ENCODE measurements at places on chromosomes 3 and 15.

DNA sequence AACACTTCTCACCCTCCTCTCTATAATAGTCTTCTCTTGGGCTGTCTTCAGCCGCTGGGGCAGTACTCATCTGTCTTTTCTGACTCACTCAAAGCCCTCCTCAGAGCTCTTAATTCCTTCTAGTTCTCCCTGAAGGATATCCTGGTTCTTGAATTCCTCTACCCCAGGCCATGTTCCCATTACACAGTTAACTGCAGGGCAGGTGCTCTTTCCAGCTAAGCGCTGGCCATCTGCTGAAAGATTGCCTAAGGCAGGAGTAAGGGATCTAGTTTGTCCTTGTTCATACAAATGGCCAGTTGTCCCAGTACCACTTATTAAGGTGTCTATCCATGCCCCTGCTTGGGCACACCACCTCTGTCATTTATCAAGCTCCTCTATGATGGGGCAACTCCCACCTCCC is 10.2 kb upstream of the SPG11 start:
- DNase-seq = no peak

- DNase-seq = no peak
Measured at GRCh38 chr3:180265551-180265950, 228.8 kb upstream of the PEX5L start.

DNA sequence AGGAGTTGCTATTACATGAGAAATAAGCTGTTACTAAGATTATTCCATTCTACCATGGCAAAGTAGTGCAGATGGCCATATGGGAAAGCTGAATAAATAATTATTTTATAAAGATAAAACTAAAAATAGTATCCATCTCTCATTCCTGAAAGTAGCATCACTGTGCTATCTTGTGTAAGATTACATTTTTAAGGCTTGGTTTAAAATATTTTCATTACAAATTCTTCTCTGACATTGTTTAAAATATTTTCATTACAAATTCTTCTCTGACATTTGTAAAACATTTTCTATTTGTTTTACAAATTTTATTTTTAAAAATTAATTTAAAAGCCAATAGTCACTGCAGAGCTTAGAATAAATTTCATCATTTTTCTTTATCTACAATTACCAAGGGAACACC is 665.5 kb upstream of the NAALADL2 start:
- no peak for DNase-seq

- DNase-seq = no peak
Measured at GRCh38 chr3:186070133-186070532, 38.8 kb downstream of the ETV5 start.

DNA sequence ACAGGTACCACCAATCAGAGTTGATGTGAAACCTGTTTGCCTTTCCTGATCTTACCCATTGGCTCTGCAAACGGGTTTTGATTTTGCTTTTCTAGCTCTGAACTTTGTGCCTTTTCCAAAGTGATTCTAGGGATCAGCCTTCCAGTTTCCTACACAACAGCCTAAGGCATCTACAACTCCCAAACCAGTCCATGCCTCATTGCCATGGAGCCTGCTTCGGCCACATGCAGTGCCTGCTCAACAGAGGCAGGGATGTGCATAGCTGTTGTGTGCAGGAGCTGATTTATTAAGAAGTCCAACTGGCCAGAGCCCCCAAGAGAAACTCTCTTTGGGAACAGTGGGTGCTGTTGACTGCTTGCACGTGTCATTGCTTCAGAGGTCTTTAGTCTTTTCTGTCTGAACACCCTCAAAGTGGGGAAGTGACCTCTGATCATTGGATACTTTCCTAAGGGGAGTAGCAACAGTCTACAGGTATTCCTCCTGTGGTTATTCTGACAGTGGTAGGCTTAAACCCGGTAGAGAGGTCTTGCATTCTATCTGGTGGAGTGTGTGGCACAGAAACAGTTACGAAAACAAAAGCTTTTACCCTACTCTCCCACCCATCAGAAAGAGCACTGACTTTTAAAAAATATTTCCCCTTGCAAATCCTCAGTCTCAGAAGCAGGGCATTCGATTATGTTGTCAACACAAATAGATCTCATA is 36.6 kb upstream of the THSD4 start:
- no peak for DNase-seq

DNA sequence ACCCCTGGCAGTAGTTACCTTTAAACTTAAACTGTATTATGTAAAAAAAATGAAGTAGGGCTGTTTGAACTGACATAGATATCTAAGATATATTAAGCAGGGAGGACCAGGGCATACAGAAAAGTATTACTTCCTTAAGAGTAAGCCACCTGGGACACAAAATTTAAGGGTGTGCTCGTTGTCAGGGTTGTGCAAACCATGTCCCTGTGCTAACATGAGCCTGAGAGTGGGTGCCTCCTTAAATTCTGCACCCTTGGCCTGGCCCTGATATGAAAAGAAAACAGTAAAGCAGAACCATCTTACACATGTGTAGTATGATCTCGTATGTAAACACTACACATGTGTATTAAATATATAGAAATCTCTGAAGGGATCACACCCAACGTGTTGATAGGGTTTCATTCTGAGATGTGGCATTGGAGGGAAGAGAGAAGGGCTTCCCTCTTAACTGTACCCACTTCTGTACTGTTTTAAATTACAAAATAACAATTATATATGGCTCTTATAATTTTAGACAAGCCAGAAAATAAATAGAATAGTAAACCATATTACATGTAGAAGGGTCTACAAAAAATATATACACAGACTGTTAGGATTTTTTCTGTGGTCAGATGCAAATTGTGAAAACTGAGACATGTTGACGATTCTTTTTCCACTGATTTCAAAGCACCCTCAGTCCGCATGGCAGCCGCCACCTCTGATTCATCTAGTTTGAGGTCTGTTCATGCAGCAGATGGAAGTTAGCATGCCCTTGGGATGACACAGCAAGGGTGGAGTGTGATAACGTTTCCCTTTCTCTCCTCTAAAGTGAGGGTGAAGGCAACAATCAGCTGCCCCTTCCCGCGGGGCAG is 400.8 kb upstream of the PROK2 start:
- no peak for DNase-seq

DNA sequence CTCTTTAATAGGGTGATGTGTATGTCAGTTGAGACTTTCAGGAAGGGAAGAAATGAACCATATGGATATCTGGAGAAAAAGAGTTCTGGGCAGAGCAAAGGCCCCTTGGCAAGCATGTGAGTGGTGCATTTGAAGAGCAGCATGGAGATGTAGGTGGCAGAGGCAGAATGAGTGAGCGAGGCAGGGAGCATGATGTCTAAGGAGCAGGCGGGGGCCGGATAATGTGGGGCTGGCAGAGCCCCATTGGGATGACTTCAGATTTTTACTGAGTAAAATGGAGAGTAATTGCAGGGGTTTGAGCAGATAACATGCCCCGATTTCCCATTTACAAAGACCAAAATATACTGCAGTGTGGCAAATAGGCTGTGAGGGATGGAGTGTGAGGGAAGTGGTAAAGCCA is 52.9 kb upstream of the PLCL2 start:
- DNase-seq = no peak

- peak; percentile 19 for DNase-seq
Measured at GRCh38 chr3:157522648-157523047, 19.4 kb upstream of the VEPH1 start.

DNA sequence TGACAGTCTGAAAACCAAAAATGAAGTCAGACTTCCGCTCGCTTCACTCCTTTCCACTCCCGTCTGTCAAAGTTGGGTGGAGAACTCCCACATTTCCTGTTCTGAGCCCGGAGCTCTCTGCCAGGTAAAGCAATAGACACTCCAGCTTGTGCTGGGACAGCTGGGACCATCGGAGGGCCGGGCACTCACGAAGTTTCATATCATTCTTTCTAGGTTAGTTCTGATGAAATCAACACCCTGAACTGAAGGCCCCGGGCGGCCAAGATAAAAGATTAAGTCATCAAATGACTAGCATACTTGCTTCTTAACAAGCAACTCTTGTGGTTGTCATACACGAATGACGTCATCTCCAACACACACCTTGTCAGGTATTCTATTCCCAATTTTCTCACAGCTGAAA is 42.1 kb downstream of the MAGI1 start:
- peak; percentile 5 for DNase-seq

- peak; percentile 40 for DNase-seq
Measured at GRCh38 chr3:172653004-172653572, 57.8 kb downstream of the NCEH1 start.

GRCh38 chr3:160754371-160754854 is 1.6 kb upstream of the PPM1L start:
- peak; percentile 67 for DNase-seq

DNA sequence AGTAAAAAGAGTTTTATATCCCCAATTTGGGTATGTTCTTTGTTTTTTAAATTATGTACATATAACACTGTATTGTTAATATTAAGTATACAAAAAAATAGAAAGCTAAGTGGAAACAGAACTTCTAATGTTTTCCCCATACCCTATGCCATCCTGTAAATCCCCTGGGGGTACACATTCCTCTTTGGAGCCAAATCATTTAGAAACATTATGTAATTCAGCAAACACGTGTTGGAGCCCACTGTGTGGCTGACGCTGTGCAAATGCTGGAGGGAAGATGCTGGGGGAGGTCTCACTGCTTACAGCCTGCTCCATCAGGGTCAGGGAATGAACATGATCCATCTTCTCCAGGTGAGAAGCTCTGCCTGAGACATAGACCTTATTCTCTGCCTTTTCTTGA is 52.8 kb downstream of the CRTC3 start:
- no peak for DNase-seq

- peak; percentile 19 for DNase-seq
Measured at GRCh38 chr3:79314962-79315361, 452.8 kb downstream of the ROBO1 start.

DNA sequence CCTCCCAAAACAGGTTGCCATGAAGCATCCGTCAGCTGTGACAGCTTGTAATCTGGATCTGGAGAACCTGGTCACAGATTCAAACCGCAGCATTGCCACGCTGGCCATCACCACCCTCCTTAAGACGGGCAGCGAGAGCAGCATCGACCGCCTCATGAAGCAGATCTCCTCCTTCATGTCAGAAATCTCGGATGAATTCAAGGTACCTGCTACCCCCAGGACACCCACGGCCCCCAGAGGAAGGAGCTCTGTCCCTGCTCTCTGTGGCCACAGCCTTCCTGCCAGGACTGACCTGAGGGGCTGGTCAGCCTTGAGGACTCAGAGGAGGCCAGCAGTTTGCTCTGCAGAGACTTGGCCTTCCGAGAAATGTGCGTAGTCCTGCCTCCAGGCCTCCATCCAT is 11.2 kb downstream of the COPG1 start:
- DNase-seq = no peak

- DNase-seq = no peak
Measured at GRCh38 chr3:181298421-181298820, 308.9 kb upstream of the DNAJC19 start.

DNA sequence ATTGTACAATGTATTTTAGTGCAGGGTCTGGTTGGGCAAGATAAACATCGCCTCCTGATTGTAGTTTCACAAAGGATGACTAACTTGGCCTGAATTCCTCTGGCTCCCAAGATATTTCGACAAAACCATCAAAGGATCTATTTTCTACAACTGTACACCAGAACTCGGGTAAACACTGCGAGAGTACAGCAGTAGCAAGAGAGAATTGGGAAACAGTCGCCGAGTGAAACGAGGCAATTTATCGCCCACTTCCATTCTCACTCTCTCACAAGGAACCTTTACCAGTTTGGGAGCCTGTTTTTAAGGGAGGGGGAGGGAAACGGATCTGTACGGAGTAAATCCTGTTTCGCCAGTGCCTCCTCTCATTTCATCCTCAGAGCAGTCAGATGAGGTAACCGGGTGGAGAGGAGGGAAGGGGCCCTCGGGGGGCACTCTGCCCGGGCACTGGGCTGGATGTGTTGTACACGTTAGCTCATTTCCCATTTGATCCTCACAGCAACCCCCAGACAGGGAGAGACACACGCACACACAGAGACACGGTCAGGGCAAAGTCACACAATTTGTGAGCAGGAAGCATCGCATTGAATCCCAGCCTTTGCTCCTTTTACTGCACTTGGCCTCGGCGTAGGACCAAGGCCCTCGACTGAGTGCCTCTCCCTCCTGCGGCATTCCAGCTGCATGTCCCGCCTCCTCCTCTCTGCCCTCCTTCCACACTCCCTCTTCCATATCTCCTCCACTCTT is 120.1 kb downstream of the LIPC start:
- no peak for DNase-seq

GRCh38 chr3:98504539-98504938 is 7.1 kb downstream of the OR5K2 start:
- DNase-seq = no peak

DNA sequence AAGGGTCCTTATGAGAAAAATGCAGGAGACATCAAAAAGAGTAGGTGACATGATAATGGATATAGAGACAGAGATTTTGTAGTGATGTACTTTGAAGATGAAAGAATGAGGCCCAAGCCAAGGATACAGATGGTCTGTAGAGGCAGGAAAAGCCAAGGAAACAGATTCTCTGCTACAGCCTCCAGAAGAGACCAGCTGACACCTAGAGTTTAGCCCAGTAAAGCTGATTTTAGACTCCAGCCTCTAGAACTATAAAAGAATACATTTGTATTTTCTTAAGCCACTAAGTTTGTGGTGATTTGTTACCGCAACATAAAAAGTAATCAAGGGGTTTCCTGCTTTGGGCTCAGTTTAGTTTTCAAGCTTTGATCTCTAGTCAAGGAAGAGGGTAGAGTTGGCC is 64.8 kb downstream of the STRIT1 start:
- no peak for DNase-seq

GRCh38 chr3:133413161-133414020 is 13.5 kb downstream of the BFSP2 start:
- DNase-seq = peak; percentile 57

- no peak for DNase-seq
Measured at GRCh38 chr3:107870096-107870495, 220.7 kb downstream of the CD47 start.

DNA sequence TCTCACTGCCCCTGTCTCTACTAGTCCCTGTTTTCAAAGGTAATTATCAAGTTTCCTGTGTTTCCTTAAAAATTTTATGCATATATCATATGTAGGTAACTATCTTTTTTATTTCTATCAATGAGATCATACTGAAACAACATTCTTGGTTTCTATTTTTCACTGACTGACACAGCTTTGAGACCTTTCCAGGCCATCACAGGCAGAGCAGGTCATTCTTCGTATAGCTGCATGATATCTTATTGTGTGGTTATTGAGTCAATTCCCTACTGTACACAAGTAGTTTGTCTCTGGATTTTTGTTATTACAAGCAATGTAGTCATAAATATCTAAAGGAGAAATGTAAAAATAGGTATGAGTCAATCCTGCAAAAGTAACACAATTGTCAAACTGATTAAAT is 169.6 kb downstream of the CFAP20DC start:
- DNase-seq = no peak

DNA sequence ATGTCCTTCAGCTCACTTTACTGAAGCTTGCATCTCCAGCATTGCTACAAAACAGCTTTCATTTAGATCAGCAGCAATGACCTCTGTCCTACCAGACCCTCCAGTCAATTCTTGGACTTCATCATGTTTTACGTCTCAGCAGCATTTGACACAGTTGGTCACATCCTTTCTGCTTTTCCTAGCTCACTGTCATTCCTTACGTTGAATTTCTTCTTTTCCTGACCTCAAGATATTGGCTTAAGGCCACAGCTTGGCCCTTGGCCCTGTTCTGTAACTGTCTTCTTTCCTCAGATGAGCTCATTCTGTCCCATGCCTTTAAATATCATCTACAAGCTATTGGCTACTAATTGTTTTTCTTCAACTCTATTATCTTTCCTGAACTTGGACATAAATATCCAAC is 576.2 kb upstream of the KCNMB2 start:
- DNase-seq = no peak

Measured in DMS53 (cell line).